Activated T-cell treated with anti-CD3 and anti-CD28 coated beads, Interleukin-2, amount 50 U/mL, for 72 hours (primary cell): ENCODE measurements at places on chromosomes 5 and 9.

GRCh38 chr5:68658810-68659372, 434.9 kb upstream of the SLC30A5 start:
- H3K36me3 ChIP-seq = no peaks in the 10 kb centered on the region
- peak overlapping the region; percentile 55 for H3K27ac ChIP-seq
- no peaks in the 10 kb centered on the region for H3K27me3 ChIP-seq
- H3K4me3 ChIP-seq = no peak overlapping the region
- peaks cover 5% of the 10 kb centered on the region for H3K4me1 ChIP-seq

DNA sequence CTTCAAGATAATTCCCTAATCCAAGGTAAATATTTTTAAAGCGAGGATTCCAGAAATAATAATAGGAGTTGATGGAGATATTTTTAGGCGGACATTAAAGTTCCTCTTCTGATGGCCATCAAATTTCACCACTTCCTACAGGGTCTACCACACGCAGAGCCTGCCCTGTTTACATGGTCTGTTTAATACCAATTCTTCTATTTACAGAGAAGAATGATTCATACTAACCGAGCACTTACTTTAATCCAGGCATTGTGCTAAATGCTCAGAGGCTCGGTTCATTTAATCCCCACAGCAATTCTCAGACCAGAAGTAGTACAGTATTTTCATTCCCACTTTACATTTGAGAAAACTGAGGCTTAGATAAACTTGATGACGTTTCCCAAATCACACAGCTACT, 3.0 kb upstream of the ITGA1 start:
- peaks cover 17% of the 10 kb centered on the region for H3K27me3 ChIP-seq
- no peaks in the 10 kb centered on the region for H3K36me3 ChIP-seq
- no peak overlapping the region for H3K27ac ChIP-seq
- H3K4me3 ChIP-seq = no peak overlapping the region

- H3K4me3 ChIP-seq = peak overlapping the region; percentile 76
- H3K27me3 ChIP-seq = no peaks in the 10 kb centered on the region
- H3K36me3 ChIP-seq = peaks cover 7% of the 10 kb centered on the region
- peak overlapping the region; percentile 55 for H3K27ac ChIP-seq
Observed at GRCh38 chr5:6730407-6730806, 17.2 kb downstream of the TENT4A start.

DNA sequence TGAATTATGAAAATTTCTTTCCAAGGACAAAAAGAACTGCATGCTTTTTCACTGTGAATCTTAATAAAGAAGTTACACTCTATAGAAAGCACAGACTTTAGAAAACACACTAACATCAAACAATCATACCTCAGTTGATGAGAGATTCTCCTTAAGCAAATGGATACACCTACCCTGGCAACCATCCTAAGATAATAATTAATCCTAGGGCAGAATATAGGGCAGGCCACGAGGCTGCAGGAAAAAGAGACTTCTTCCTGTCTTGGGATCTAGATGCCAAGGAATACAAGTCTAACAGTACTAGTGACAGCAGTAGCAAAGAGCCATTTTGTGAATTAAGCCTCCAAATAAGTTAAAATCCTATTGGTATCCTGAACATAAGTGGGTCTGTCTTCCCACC, 395.4 kb downstream of the EFNA5 start:
- no peak overlapping the region for H3K27ac ChIP-seq
- H3K4me3 ChIP-seq = no peak overlapping the region
- no peaks in the 10 kb centered on the region for H3K36me3 ChIP-seq
- peaks cover 12% of the 10 kb centered on the region for H3K27me3 ChIP-seq

DNA sequence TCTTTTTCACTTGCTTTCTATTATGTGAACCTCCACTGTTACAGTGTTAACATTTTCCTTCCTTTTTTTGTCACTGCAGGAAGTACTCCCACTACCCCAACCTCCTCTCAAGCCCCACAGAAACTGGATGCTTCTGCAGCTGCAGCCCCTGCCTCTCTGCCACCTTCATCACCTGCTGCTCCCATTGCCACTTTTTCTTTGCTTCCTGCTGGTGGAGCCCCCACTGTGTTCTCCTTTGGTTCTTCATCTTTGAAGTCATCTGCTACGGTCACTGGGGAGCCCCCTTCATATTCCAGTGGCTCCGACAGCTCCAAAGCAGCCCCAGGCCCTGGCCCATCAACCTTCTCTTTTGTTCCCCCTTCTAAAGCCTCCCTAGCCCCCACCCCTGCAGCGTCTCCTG, 18.8 kb downstream of the NUP214 start:
- peaks cover 2% of the 10 kb centered on the region for H3K4me1 ChIP-seq
- H3K27ac ChIP-seq = peak overlapping the region; percentile 29

- H3K36me3 ChIP-seq = peaks cover 8% of the 10 kb centered on the region
- no peak overlapping the region for H3K27ac ChIP-seq
- H3K27me3 ChIP-seq = peaks cover 44% of the 10 kb centered on the region
- H3K4me3 ChIP-seq = no peak overlapping the region
- H3K4me1 ChIP-seq = peaks cover 6% of the 10 kb centered on the region
Observed at GRCh38 chr9:132592451-132592850, 10.0 kb downstream of the BARHL1 start.

DNA sequence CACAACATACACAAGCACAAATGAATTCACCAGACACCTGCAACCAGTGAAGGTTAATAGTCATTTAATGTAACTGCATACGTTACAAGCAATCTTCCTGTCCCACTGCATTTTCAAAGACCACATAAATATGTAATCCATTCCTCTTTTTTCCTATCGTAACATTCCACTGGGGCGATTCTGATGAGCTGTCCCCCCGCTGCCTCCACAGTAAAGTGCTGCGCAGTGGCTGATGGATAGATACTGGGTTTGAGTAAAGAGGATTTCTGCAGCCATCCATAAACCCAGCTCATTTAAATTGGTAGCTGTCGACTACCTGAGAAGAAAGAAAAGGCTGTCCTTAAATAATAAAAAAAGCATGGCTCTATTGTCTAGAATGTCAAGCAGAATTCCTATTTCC, 181.1 kb downstream of the SPOCK1 start:
- H3K4me3 ChIP-seq = no peak overlapping the region
- no peaks in the 10 kb centered on the region for H3K36me3 ChIP-seq
- DNase-seq = no peak
- peaks cover 18% of the 10 kb centered on the region for H3K27me3 ChIP-seq

- H3K4me3 ChIP-seq = no peak overlapping the region
- no peak overlapping the region for H3K27ac ChIP-seq
- H3K36me3 ChIP-seq = peaks cover 4% of the 10 kb centered on the region
- H3K27me3 ChIP-seq = peaks cover 41% of the 10 kb centered on the region
Observed at GRCh38 chr9:135066291-135066690, 21.2 kb upstream of the OLFM1 start.

- no peak for DNase-seq
- no peak overlapping the region for H3K27ac ChIP-seq
- no peaks in the 10 kb centered on the region for H3K27me3 ChIP-seq
Observed at GRCh38 chr9:120625222-120625621, 45.3 kb upstream of the CDK5RAP2 start.

GRCh38 chr5:143913008-143913752, 101.2 kb downstream of the HMHB1 start:
- H3K27ac ChIP-seq = no peak overlapping the region
- no peaks in the 10 kb centered on the region for H3K27me3 ChIP-seq
- no peak overlapping the region for H3K4me3 ChIP-seq
- no peak for DNase-seq
- peaks cover 7% of the 10 kb centered on the region for H3K4me1 ChIP-seq
- H3K36me3 ChIP-seq = no peaks in the 10 kb centered on the region

DNA sequence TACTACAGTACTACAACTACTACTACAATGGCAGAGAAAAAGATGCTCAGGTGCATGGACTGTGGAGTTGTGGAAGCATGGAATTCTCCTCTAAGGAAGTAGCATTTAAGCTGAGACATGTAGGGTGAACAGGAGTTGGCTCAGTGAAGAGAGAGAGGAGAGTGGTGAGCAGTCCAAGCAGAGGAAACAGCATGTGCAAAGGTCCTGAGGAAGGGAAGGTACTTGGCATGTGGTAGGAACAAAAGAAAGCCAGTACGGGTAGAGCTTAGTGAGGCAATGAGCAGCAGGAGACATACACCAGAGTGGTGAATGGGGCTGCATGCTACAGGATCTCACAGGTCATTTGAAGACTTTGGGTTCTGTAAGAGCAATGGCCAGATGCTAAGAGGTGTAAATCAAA, 41.4 kb upstream of the GLRA1 start:
- H3K27me3 ChIP-seq = no peaks in the 10 kb centered on the region
- no peaks in the 10 kb centered on the region for H3K4me1 ChIP-seq
- no peak overlapping the region for H3K4me3 ChIP-seq
- no peaks in the 10 kb centered on the region for H3K36me3 ChIP-seq

DNA sequence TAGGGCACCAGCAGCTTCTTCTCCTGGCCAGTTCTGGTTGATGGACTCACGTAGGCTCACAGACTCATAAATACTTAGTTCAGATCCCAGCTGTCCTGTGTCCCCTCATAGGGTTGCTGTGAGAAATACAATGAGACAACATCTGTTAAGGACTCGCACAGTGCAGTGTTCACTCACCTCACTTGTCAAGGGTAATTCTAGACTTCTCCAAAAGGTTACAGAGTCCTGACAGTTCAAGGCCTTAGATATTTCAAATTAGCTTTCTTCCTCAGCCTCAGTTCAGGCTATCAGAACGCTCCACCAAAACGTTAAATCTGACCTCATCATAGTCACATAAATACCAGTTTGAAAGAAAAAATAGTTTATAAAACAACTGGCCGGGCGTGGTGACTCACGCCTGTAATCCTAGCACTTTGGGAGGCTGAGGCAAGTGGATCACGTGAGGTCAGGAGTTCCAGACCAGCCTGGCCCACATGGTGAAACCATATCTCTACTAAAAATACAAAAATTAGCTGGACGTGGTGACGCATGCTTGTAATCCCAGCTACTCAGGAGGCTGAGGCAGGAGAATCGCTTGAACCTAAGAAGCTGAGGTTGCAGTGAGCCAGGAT, 106.3 kb downstream of the UGCG start:
- DNase-seq = no peak
- no peaks in the 10 kb centered on the region for H3K36me3 ChIP-seq
- peaks cover 41% of the 10 kb centered on the region for H3K4me1 ChIP-seq
- H3K27ac ChIP-seq = no peak overlapping the region
- no peak overlapping the region for H3K4me3 ChIP-seq
- peaks cover 12% of the 10 kb centered on the region for H3K27me3 ChIP-seq

DNA sequence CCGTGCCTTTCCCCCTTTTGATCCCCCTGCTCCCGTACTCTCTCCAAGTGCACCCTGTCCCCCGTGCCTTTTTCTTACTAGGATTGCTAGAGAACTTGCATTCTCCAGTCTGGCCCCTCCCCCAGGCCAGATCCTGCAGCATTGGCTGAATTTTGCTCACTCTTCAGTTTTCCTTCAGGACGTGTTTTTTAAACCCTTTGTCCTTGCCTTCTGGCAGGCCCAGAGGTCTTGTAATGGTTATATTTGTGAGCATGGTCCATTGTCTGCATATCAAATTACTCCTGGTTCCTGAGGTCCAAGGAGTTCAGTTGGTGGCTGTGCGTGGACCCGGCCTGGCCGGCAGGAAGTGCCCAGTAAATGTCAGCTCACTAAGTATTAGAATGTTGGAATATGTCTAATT, 606 bp downstream of the TBC1D13 start:
- peaks cover 2% of the 10 kb centered on the region for H3K36me3 ChIP-seq
- peak overlapping the region; percentile 94 for H3K27ac ChIP-seq
- H3K4me3 ChIP-seq = peak overlapping the region; percentile 97
- H3K4me1 ChIP-seq = peaks cover 18% of the 10 kb centered on the region
- DNase-seq = peak; percentile 6

DNA sequence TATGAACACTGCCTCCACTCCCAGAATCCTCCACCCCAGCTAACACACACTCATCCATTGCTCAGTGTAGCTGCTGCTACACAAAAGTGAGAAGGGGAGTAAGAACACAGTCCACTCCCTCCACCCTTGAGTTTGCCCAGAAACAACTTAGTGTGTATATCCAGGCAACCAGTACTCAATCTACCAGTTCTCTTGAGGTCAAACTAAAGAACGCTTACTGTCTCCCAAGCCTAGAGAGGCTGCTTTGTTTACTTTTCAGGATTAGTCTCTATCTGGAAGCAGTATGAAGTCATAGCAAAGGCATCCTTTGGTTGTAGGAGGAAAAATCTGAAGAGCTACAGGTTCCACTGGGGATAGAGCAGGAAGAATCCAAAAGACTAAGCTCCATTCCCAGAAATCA, 296.3 kb downstream of the KCNN2 start:
- H3K4me1 ChIP-seq = no peaks in the 10 kb centered on the region
- no peak for DNase-seq
- no peaks in the 10 kb centered on the region for H3K27me3 ChIP-seq
- no peaks in the 10 kb centered on the region for H3K36me3 ChIP-seq
- no peak overlapping the region for H3K27ac ChIP-seq

DNA sequence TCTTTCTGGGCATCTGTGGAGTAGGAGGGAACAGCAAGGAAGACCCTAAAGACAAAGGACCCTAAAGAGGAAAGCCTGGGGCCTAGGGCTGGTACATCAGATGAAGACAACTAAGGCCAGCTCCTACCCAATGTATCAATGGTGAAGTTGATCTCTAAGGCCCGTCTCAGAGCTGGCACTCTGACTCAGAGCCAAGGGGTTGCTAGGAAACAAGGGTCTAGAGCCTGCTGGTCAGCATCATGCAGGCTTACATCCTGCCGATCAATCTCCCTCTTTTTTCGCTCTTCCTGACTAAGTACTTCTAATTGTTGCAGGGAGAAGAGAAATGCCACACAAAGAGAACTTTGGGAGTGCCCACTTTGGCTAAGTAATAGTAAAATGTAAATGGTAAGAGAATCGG, 26.2 kb downstream of the TRIM32 start:
- H3K36me3 ChIP-seq = no peaks in the 10 kb centered on the region
- no peaks in the 10 kb centered on the region for H3K4me1 ChIP-seq
- peak overlapping the region; percentile 35 for H3K27ac ChIP-seq
- no peaks in the 10 kb centered on the region for H3K27me3 ChIP-seq
- H3K4me3 ChIP-seq = no peak overlapping the region
